ENCODE measurements at places on chromosomes 3 and 15.

DNA sequence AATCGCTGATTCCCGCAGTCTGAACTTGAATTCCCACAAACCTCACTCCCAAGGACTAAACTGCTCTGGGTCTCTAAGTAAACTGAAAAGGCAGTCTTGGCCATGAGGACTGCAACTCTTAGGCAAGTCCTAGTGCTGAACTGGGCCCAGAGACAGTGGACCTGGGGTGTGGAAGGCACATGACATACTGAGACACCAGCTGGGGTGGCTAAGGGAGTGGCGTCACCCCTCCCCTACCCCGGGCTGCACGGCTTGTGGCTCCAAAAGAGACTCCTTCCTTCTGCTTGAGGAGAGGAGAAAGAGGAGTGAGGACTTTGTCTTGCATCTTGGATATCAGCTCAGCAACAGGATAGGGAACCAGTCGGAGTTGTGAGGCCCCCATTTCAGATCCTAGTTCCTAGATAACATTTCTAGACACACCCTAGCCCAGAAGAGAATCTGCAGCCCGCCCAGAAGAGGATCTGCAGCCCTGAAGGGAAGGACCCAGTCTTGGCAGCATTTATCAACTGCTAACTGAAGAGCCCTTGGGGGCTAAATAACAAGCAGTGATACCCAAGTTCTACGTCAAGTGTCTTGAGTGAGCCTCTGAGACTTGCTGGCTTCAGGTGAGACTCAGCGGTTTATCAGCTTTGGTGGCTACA is 110.7 kb upstream of the C3orf80 start:
- no peak for DNase-seq

GRCh38 chr15:95405447-95405846 is 925.1 kb upstream of the NR2F2 start:
- no peak for DNase-seq

- DNase-seq: no peak
Observed at GRCh38 chr3:122694966-122695365, 14.3 kb downstream of the PARP14 start.

- no peak for DNase-seq
Observed at GRCh38 chr15:71970435-71970834, 147.5 kb downstream of the MYO9A start.

- no peak for DNase-seq
Observed at GRCh38 chr3:175179055-175179454, 319.9 kb downstream of the NAALADL2 start.

DNA sequence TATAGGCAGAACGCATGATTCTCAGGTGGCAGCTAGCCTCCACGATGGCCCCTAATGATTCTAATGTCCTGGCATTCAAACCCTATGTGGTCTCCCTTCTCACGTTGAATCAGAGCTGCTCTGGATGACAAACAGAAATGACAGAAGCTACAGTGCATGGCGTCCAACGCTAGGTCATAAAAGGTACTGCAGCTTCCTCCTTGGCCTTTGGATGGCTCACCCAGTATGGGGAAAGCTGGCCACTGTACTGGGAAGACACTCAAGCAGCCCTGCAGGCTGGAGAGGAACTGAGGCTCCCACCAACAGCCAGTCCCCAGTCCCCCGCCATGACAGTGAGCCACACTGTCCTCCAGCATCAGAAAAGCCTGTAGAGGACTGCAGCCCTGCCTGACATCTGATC is 286.3 kb downstream of the FAM43A start:
- DNase-seq: no peak

- no peak for DNase-seq
Observed at GRCh38 chr15:71892335-71892734, 82.0 kb downstream of the NR2E3 start.

GRCh38 chr3:141446737-141447136 is 40.1 kb upstream of the RASA2 start:
- no peak for DNase-seq

- DNase-seq: no peak
Observed at GRCh38 chr15:91974321-91974720, 120.8 kb downstream of the SLCO3A1 start.

DNA sequence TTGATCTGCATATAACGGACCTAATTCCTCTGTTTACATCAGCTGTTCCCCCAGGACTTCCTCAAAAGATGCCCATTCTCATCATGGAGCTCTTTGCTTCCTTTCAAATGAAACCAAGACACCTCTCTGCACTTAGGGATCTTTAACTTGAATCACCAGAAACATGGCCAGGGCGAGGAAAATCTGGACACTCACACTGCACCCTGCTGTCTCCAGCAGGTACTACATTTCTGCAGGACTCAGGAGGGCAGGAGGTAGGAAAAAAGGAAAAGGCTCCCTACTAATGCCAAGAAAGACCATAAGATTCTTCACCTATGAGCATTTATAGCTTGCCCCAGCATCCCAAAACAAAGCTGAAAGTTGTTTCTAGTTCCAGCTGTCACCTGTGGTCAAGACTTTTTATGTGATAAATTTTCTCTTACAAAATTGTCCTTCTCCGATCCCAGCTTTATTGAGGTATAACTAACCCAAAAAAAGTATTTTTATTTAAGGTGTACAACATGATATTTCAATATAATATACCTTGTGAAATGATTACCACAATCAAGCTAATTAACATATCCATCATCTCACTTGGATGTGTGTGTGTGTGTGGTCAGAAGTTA is 87.3 kb upstream of the C15orf61 start:
- no peak for DNase-seq

DNA sequence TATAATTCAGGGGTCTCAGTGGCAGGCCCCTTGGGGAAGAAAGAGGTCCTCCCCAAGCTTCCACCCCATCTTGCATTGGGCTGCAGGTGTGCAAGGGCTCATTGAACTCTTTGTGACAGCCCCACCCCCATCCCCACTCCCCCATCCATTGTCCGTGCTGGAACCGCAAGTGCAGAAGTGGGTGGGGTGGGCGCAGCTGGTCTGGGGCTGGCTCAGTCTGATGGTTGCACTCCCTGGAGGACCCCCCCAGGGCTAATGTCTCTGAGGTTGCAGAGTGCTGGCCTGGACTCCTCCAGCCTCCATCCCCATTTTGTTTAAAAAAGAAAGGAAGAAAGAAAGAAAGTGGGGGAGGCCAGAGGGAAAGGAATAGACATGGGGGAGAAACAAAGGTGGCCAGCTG is 42.3 kb upstream of the ARL8B start:
- DNase-seq: no peak

- DNase-seq: no peak
Observed at GRCh38 chr15:83899670-83900069, 245.7 kb downstream of the ADAMTSL3 start.

DNA sequence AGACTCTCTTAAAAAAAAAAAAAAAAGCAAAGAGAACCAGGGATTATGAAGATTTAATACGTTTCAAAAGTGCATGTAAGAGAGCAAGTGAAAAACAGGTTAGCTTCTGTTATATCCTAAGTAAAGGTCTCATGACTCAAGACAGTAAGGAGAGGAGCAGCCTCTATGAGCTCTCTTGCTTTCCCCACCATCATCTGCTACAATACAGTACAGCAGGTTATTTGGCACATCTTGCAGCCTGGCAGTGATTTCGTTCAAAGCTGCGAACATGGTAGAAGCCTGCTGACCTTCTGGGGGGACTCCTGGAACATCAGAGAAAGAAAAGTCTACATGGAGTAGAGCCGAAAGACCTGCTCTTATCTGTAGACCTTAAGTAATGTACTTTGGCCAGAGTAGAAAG is 129.2 kb upstream of the PLXND1 start:
- no peak for DNase-seq

- no peak for DNase-seq
Observed at GRCh38 chr3:78258798-78259197, 1218.9 kb downstream of the ROBO2 start.

DNA sequence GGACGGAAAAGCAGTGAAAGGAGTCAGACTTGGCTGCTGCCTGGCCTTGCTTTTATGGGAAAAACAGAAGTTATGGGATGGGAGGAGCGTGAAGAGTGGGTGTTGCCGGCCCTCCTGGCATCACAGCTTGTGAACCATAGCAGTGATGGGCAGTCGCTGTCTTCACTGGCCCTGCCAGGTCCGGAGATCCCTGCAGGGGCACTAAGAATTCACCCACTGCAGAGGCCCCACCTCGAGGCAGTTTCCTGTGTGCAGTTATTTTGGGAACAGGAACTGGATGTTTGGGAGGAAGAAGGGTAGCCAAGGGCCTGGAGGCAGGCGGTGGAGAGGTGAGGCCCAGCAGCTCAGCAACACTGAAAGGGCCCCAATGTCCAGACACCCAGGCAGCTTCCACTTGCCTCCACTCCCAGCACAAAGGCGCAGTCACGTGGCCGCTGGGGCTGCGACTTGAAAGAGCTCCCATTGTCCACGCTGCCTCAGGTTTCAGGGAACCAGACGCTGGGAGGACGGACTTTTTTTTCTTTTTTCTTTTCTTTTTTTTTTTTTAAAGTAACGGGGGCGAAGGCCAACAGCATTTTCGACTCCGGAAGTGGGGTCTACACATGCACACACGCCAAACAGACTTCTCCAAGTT is 255.6 kb downstream of the ZNF621 start:
- DNase-seq: peak; percentile 91

DNA sequence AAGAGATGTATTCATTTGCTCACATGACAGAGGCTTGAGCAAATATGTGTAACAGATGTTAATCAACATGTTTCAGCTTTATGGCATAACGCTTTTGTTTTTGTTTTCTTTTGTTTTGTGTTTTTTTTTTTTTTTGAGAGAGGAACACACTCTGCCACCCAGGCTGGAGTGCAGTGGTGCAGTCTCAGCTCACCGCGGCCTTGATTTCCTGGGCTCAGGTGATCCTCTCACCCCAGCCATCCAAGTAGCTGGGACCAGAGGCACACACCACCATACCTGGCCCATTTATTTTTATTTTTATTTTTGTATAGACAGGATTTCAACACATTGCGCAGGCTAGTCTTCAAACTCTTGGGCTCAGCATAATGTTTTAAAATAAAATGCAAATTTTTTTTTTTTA is 1504.4 kb upstream of the CADM2 start:
- no peak for DNase-seq

DNA sequence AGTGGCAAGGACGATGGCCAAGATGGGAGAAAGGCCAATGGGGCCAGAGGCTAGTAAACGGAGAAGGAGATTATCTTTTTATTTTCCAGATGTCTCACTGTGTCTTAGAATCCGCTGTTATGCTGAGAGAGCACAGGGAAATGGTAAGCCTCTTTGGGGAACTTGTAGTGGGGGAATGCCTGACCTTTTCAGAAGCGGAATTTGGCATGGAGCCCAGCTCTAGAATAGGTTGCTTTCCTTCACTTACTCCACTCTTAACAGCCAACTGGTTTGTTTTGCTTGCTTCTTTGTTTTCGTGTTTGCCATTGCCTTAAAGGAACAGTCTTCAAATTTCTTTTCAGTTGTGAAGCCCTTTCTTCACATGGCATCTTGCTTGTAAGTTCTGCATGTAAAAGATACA is 316.2 kb upstream of the THRB start:
- no peak for DNase-seq

Data from tibial artery (tissue), 4 donors.